Iris pigment epithelial cell (primary cell): ENCODE measurements at places on chromosomes 7 and 10.
A peak's percentile ranks its signal among the peaks of the same experiment; 100 is the strongest.

GRCh38 chr10:57754803-57755202 is 512.9 kb downstream of the IPMK start:
- no peak for DNase-seq

DNA sequence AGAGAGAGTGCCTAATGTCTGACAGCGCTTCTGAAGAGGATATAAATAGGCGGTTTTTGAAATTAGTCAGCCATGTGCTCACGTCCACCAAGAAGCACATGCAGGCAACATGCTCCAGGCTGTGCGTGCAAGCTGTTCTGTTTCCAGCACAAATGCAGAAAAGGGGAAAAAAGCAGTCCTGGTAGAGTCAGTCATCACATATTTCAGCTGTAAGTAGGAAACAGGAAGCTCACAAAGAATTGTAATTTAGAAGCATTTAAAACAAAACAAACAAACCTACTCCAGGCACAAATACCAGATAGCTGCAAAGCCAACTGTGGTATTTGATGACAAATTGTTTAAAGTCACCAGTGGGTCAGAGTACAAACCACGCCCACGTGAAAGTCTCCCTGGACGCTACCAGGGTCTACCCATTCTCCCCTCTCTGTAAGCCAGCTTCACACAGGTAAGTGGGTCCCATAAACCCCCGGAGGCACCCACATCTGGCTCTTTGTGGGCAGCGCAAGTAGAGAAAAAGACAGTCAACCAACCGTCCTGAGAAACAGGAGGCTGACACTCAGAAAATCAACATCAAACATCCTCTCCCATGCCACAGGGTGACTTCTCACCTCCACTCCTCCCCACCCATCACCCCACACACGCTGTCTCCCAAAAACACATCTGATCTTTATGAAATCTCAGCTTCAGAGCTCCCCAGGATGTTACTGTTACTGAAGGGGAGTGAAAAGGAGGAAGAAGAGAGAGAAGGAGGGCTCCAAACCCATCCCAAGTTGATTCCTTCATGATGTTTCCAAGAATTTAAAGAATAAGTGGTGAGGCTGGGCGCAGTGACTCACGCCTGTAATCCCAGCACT is 186.4 kb downstream of the FAM107B start:
- peak; percentile 96 for DNase-seq

GRCh38 chr7:128811631-128812430 is 18.4 kb upstream of the FLNC start:
- DNase-seq: no peak

DNA sequence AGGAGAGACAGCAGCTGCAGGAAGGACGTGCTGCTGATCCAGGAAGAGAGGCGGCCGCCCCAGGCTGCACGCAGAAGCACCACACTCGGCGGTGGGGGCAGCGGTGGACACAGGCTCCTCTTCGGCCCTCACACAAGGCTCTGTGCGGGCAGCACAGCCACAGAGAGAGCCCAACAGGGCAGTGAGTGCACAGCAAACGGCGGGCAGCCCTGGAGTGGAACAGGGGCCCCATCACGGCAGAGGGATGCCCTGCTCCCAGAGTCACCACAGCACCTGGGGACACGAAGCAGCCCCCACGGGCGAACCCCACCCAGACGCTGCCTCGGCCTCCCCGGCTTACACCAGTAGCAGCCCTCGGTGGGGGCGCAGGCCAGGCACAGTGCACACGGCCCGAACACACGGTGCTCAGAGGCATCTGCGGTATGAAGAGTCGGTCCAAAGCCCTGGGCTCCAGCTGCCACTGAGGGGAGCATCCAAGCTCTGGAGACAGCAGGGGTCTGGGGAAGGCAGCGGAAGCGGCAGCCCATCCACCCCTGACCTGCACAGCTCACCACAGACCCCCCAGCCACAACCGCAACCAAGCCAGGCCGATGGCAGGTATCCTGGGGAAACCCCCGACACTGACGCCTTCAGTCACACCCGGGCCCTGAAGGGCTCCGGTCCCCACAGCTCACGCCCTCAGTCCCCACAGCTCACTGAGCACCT is 16.8 kb downstream of the NUDT1 start:
- DNase-seq: no peak

DNA sequence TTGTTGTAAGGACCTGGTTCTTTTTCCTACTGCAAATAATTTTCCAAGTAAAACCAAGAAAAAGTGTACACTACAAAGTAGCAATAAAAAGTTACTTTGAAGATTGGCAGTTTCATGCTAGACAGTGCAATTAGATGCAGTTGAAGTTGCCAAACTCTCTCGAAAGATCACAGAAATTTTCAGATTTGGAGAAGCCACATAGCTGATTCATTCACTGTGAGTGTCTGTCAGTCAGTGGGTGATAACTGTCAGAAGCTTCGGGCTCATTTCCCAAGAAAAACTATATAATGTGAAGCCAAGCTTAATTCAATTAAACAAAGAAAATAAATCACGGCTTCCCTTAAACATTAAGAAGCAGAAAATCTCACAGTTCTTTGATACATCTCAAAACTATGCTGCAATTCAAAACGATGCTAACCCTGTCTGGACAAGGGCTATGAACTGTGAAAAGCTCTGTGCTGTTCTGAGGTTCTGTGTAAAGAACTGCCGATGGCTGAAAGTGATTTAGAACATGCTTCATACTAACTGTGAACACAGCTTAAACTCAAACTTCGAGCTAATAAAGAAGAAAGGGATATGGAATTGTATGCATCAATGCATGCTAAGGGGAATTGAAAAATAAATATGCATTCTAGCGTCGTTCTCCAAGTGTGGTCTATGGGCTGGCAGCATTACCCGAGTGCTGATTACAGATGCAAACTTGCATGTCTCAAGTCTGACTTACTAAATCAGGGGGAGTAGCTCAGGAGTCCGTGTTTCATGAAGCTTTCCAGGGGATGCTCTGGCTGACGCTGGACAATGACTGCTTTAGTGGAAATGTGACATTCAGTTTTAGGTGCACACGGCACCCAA is 557.4 kb downstream of the CALN1 start:
- DNase-seq: no peak

GRCh38 chr7:957418-958220 is 3.1 kb upstream of the ADAP1 start:
- DNase-seq: no peak

GRCh38 chr10:11286261-11286852 is 268.7 kb downstream of the CELF2 start:
- DNase-seq: no peak

DNA sequence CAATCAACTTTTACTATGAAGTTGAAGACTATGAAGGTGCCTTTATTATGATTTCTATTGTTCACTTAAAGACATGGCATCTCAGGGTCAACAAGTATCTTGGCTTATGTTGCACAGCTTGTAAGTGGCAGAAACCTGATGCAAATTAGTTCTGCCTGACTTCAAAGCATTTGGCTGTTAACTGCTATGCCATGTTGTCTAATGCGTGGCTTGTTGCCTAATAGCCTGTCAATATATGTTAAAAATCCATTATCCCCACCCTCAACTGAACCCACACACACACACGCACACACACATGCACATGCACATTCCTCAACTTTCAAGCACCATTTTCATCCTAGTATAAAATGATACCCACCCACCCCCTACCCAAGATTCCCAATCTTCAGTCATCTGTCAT is 217.1 kb downstream of the NRG3 start:
- DNase-seq: no peak

GRCh38 chr10:3763852-3764625 is 21.0 kb downstream of the KLF6 start:
- DNase-seq: peak; percentile 90

DNA sequence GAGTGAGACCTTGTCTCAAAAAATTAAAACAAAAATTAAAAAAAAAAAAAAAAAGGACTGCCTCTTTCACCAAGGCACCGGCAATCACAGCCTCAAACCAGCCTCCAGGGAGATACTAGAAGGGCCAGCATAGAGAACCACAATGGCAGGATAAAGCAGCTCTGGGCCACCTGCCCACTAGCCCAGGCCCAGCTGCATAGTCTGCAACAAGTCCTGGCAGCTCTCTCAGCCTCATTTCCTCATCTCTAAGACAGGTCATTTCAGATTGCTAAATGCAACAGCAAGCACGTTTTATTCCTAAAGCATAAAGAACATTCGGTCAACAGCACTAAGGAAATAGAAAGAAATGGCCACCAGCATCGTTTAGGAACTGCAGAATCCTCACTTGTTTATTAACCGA is 28.8 kb downstream of the XPNPEP1 start:
- DNase-seq: peak; percentile 94

DNA sequence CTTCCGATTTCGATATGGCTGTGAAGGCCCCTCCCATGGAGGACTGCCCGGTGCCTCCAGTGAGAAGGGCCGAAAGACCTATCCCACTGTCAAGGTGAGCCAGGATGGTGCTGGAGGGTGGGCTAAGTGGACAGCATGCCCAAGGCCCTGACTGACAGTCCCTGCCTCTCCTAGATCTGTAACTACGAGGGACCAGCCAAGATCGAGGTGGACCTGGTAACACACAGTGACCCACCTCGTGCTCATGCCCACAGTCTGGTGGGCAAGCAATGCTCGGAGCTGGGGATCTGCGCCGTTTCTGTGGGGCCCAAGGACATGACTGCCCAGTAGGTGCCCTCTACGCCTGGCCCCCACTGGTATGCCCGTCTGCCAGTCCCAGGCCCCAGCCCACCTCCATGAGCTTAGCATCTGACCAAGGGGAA is 1.2 kb downstream of the NFKB2 start:
- DNase-seq: no peak

GRCh38 chr7:132377015-132377414 is 199.3 kb downstream of the PLXNA4 start:
- no peak for DNase-seq

GRCh38 chr10:46264336-46264735 is 22.5 kb upstream of the ANTXRL start:
- DNase-seq: no peak

DNA sequence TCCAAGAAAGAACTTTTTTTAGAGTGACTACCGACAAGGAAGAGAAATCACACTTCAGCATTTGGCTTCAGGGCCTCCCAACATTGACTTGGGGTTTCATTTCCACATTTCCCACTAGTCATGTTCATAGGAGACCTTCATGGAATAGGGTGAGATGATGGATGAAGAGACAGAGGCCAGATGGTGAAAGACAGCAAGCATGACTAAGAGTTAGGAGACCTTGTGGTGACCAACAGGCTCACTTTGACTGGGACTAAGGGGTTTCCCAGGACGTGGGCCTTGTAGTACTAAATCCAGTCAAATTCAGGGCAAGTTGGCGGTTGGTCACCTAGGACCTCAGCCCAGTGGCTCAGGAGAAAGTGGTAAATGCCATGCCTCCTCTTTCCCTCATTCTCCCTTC is 3.0 kb upstream of the GIMAP5 start:
- DNase-seq: no peak

DNA sequence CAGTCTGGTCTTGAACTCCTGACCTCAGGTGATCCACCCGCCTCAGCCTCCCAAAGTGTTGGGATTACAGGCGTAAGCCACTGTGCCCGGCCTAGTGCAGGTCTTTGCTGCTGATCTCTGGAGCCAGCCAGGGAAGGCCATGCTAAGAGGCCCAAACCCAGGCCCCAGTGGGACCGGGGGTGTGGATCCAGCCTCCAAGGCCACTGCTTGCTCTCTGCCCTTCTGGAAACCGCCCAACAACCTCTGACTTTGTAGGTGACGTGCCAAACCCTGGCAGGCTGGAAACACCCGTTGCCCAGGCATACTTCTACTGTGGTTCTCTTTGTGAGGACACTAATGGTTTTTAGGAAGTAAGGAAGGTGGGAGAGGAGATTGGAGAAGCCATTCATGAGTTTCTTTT is 83.5 kb upstream of the GNA12 start:
- no peak for DNase-seq

DNA sequence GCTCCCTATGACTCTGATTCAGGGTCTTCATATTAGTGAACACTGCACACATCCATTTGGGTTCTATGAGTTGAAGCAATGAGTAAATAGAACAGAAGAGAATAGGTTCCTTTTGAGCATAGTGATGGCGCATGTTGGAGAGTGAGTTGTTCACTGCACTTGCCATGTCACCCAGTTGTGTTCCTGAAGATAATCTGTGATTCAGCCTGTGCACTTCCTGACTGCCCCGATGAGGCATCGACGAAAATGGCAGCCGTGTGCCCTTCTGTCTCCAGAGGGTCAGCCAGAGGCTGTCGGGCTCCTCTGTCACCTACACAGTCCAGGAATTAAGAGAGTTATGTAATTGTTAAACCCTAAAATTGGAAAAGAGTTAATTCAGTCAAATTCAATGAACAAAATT is 94.7 kb downstream of the GALNT11 start:
- DNase-seq: peak; percentile 31

GRCh38 chr10:77718957-77719356 is 81.3 kb upstream of the KCNMA1 start:
- no peak for DNase-seq

DNA sequence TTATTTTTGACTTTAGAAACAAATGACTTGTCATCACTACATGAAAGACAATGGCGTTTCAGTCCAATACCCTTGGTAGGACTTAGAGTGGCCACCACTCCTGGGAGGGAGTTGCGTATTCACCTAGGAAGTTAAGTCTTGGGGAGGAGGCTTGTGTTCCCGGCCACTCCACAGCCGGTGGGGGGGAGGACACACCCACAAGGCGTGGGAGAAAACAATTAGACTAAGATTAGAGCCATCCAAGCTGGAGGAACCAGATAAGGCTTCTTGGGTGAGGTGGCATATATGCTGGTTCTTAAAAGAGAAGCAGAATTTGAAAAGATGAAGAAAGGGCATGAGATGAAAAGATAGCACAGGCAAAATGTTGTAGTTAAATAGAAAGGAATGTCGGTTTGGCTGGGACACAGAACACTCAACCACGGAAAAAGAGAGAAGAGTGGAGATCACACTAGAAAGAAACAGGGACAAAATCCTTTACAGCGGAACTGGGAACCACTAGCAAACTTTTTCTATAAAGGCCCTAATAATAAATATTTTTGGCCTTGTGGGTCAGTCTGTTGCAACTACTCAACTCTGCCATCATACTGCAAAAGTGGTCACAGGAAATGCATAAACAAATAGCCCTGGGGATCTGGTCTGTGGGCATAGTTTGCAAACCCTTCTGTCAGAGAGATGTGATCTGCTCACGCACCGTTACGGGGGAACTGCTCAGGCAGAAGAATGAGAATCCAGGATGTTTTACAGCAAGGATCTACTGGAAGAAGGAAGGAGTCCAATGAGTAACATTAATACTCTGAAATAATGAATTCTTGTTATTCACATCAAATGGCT is 651.8 kb downstream of the PARD3 start:
- no peak for DNase-seq

DNA sequence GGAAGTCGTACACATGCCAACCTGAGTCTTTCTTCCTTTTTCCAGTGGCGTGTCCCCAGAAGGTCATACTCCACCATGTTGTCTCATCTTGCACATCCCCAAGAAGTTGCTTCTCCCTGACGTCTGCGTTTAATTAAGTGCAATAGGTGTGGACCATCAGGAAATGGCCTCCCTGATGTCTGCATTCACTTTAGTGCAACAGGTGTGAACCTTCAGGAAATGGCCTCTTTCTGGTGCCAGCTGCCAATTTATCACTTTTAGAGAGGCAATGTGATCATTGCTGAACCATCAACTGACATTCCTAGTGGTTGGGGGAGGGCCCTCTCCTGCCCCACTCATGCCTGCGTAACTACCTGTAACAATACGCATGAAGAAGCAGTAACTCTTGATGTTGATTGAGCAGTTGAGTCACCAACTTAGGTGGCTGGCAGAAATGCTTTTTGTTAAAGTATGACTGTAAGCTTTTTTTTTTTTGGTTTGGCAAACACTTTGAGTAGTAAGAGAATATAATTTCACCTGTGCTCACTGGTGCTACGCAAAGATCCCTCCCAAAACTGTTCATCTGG is 25.8 kb downstream of the SCIN start:
- DNase-seq: no peak
